ENCODE measurements at places on chromosomes 13 and 19.
A peak's percentile ranks its signal among the peaks of the same experiment; 100 is the strongest.

- H3K27ac ChIP-seq = no peak overlapping the region
- no peak overlapping the region for H3K4me3 ChIP-seq
- no peaks in the 10 kb centered on the region for H3K27me3 ChIP-seq
- H3K4me1 ChIP-seq = no peaks in the 10 kb centered on the region
- H3K36me3 ChIP-seq = peaks cover 16% of the 10 kb centered on the region
Measured at GRCh38 chr19:5035793-5036697, 67.1 kb downstream of the KDM4B start.

- no peaks in the 10 kb centered on the region for H3K27me3 ChIP-seq
- H3K27ac ChIP-seq = no peak overlapping the region
- no peaks in the 10 kb centered on the region for H3K4me1 ChIP-seq
- DNase-seq = peak; percentile 7
- no peak overlapping the region for H3K4me3 ChIP-seq
Measured at GRCh38 chr13:114140906-114141250, 8.5 kb upstream of the RASA3 start.

DNA sequence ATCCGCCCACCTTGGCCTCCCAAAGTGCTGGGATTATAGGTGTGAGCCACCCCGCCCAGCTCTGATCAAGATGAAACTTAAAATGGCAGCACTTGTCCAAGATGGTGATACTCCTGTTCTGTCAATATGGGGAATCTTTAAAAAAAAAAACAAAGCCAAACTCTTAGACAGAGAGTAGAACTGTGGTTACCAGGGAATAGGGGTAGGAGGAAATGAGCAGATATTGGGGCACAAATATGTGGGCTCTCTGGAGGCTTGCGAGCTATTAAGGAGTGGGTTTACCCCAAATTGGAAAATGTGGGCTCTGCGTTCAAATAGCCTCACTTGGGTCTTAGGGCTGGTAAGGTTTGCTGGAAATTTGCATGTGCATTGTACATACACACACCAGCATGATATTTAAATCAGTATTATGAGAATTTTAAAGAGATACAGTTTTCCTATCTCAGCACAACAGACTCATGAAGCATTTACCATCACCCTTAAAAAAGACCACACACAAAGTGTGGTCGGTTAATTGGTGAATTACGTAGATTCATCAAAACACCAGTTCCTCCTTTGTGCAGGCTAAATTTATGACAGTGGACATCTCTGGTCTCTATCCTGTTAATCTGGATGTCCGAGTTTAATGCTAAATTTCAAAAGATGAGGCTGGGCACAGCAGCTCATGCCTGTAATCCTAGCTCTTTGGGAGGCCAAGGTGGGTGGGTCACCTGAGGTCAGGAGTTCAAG is 11.3 kb downstream of the CD70 start:
- H3K36me3 ChIP-seq = peaks cover 10% of the 10 kb centered on the region
- no peaks in the 10 kb centered on the region for H3K4me1 ChIP-seq
- peaks cover 34% of the 10 kb centered on the region for H3K27me3 ChIP-seq
- DNase-seq = no peak

- H3K27ac ChIP-seq = no peak overlapping the region
- H3K27me3 ChIP-seq = no peaks in the 10 kb centered on the region
- H3K36me3 ChIP-seq = no peaks in the 10 kb centered on the region
- H3K4me1 ChIP-seq = peaks cover 22% of the 10 kb centered on the region
Measured at GRCh38 chr19:19597809-19598306, 20.6 kb downstream of the PBX4 start.

GRCh38 chr13:48404952-48405351 is 8.0 kb downstream of the LPAR6 start:
- DNase-seq = no peak
- peaks cover 3% of the 10 kb centered on the region for H3K4me1 ChIP-seq
- H3K36me3 ChIP-seq = no peaks in the 10 kb centered on the region
- H3K27ac ChIP-seq = no peak overlapping the region

DNA sequence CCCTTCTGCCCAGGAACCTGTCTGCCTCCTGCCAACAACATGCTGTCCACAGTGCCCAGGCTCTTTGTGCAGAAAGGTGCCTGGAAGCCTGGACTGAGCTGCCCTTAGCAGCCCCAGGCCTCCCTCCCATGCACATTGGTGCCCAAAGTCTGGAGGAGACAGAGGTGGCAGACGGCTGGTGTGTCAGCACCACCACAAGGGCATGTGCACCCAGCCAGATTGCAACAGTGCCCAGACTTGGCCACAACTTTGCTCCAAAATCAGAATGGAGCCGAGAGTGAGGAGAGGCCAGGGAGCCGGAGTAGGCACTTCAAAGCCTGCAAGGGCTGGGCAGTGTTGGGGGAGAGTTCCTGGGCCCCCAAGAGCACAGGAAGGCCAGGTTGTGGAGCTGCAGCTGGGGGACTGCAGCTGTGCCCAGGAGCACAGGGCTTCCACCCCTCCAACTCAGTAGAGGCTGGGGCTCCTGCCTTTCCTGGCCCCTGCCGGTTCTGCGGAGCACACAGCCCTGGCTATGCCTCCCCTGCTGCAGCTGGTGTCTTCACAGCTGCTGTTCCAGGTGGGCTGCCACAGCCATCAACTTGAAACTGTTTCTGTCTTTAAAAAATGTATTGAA is 1255.8 kb downstream of the SLITRK5 start:
- no peak overlapping the region for H3K4me3 ChIP-seq
- 0 out of 2 replicates have a peak, but pooled peaks cover 3% of the 10 kb centered on the region for H3K4me1 ChIP-seq
- no peak overlapping the region for H3K27ac ChIP-seq
- no peaks in the 10 kb centered on the region for H3K36me3 ChIP-seq
- H3K27me3 ChIP-seq = no peaks in the 10 kb centered on the region

DNA sequence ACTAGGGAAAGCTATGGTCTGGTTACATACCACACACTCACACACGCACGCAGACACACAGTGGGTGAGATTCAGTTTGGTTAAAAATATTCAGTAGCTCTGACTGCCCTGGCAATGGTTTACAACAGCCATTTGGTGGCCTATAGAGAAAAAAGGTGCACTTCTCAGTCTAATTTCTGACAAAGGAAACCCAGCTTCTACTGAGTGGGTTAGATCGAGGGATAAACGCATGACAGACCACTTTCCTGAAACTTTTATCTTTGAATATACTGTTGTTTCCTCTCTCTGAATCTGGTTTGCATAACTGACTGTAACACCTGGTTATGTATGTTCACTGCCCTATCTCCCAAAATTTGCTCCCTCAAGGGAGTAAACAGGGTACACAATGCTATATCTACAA is 2.5 kb downstream of the LIG4 start:
- no peaks in the 10 kb centered on the region for H3K27me3 ChIP-seq
- peaks cover 14% of the 10 kb centered on the region for H3K36me3 ChIP-seq
- peaks cover 11% of the 10 kb centered on the region for H3K4me1 ChIP-seq
- no peak overlapping the region for H3K4me3 ChIP-seq

DNA sequence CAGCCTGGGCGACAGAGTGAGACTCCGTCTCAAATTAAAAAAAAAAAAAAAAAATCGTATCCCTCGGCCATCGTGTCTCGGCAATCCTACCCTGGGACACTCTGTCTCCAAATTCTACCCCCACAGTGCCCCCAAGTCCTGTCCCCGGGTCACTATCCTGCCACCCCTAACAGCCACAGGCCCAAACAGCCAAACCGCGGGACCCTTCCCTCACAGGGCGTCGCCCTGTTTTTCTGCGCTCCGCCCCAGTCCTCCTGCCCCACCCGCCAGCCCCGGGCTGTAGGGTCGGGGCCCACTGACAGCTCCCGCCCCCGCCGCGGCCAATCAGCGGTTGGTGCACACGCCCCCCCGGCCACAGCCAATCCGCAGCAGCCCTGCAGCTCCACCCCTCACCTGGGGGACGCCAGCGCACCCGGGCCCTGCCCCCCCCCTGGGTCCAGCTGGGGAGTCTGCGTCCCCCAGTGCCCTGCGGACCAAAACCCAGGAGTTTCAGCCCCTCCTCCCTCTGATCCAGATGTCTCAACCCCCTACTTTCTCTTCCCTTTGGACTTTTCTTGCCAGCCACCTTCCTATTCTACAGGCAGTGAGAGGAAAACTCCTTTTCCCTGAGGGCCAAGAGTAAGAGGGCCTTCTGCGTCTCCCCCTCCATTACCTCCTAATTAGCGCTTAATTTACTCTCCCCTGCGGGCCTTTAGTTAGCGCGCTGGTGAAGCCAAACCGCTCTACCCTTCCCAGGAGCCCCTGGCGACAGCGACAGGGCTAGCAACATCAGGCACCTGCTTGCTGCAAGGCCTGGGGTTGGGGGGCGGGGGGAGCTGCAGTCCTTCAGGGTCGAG is 1.5 kb upstream of the BCAT2 start:
- H3K27ac ChIP-seq = peak overlapping the region; percentile 98
- peaks cover 30% of the 10 kb centered on the region for H3K27me3 ChIP-seq
- peak overlapping the region; percentile 69 for H3K4me3 ChIP-seq
- H3K4me1 ChIP-seq = peaks cover 36% of the 10 kb centered on the region
- H3K36me3 ChIP-seq = no peaks in the 10 kb centered on the region
- peak; percentile 92 for DNase-seq

DNA sequence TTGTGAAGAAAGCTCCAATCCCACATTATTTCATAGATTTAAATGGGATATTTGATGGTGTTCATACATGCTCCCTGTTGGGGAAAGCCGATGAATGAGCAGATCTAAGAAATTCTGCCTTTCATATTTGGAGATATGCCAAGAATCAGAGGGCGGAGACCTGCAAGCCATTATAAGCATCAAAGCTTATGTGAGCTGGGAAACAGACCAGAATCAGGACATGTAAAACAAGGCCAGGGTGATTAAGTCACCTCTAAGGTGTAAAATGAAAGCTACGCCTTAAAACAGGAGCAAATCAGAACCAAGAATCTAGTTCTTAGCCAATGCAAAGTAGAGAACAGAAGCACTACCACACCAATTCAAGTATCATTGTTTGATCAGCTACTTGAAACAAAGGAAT is 392.4 kb downstream of the DCT start:
- DNase-seq = no peak
- no peak overlapping the region for H3K4me3 ChIP-seq
- H3K27ac ChIP-seq = no peak overlapping the region

DNA sequence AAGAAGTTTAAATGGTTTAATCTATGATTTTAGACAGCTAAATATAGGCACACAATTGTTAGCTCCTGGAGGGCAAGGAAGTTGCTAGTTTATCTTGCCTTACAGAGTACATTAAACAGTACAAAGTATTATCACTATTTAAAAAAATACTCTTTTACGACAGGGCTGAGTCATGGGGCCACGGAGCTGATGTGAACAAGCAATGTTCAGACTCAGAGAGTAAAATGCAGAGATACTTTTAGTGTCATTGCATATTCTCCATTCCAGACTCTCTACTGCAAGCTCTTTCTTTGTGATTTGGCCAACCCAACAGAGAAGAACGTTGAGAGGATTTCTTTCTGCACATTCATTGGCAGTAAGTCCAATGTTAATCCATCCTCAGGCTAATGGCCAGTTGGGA is 352.4 kb downstream of the SPRY2 start:
- no peak for DNase-seq
- no peak overlapping the region for H3K27ac ChIP-seq
- no peak overlapping the region for H3K4me3 ChIP-seq
- H3K36me3 ChIP-seq = peaks cover 4% of the 10 kb centered on the region

GRCh38 chr19:13689085-13689484 is 75.2 kb upstream of the MRI1 start:
- peak; percentile 19 for DNase-seq
- H3K36me3 ChIP-seq = 0 out of 2 replicates have a peak, but pooled peaks cover 2% of the 10 kb centered on the region
- H3K4me3 ChIP-seq = no peak overlapping the region

DNA sequence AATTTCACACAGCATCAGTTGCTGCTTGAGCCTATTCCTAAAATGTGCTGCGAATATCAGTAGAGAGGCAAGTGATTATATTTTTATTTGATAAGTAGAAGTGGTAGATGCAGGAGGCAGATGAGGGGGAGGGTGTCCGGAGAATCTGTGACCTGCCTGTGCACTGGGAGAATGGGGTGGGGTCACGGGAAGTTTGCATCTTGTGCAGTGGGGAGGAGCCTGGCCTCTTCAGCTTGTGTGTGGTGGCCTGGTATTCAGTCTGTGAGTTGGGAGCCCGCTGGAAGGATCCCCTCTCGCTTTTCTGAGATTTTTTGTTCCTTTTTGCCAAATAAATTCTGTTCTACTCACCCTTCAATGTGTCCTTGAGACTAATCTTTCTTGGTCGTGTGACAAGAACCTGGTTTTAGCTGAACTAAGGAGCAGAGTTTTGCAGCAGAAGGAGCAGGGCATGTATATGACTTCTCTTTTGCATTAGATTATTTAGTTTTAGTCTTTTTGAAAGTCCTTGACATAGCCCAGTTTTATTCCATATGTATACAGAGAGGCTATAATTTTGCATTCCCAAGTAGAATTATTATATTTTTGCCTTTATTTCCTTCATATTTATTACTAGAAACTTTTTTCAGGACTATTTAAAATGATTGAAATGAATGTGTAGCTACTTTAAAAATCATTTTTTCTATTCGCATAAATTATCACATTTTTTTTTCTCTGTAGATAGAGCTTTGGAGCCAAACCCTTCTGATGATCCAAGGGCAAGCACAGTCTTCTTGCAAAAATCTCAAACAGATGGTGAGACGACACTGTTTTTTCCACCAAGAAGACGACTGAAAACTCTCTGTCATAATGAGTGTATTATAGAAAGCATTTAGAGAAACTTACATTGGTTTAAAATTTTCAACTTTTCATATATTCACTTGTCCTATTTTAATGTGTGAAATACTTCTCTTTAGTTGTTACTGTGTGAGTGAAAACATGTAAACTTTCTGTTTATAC is 1257.2 kb downstream of the UQCRFS1 start:
- DNase-seq = no peak
- H3K4me1 ChIP-seq = no peaks in the 10 kb centered on the region
- no peak overlapping the region for H3K4me3 ChIP-seq
- H3K36me3 ChIP-seq = peaks cover 12% of the 10 kb centered on the region
- no peak overlapping the region for H3K27ac ChIP-seq

DNA sequence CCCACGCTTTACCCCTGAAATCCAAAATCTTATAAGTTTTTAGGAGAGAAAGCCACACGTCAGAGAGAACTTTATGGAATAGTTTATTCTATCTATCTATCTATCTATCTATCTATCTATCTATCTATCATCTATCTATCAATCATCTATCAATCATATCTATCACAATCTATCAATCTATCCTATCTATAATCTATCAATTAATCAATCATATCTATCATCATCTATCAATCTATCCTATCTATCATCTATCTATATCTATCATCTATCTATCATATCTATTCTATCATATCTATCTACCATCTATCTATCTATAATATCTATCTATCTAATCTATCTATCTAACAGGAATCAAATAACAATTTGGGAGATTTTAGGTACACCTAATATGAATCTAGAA is 115.1 kb downstream of the FGF9 start:
- DNase-seq = no peak
- no peak overlapping the region for H3K27ac ChIP-seq

Data from WTC11 (cell line).